ENCODE measurements at places on chromosomes 12 and 14.

GRCh38 chr14:26522967-26523366 is 74.9 kb downstream of the NOVA1 start:
- no peak for DNase-seq

DNA sequence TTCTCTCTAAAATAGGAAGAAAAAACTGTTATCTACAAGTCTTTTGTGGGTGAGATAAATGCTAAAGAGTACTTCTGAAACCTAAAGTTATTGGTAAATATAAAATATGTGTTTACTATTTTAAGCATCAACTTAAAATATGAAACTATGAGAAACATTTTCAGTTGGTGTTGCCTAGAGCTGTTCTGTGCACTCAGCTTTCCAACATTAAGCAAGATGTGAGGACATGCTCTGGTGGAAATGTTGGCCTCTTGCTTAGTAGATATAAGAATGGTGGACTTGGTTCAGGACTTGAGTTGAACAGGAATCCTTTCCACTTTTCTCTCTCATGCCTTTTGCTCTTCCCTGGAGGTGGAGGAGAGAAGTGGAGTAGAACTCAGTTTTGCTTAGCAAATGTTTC is 164.1 kb upstream of the PELI2 start:
- DNase-seq = no peak

GRCh38 chr12:66971816-66972215 is 292.9 kb upstream of the GRIP1 start:
- DNase-seq = no peak

GRCh38 chr14:33773205-33774030 is 177.5 kb downstream of the EGLN3 start:
- no peak for DNase-seq

GRCh38 chr14:54226103-54226502 is 170.7 kb upstream of the CDKN3 start:
- DNase-seq = no peak

- no peak for DNase-seq
These were observed 41.9 kb downstream of the TTC8 start for GRCh38 chr14:88866305-88866704.

DNA sequence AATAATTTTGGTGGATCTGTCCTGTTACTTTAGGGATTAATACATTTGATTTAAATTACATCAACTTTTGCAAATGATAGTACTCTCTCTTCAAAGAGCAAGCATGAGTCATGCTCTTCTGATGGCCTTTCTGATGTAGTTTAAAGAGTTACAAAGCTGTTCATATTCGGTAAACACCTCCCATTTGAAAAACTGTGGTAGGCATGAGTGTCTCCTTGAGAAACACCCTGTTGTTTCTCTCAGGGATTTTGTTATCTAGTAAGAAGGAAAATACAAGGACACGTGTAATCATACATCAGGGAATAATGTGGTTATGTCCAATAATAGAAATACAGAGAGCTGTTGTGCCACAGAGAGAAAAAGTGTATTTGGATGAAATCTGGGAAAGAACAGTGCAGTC is 53.3 kb upstream of the E2F7 start:
- no peak for DNase-seq

DNA sequence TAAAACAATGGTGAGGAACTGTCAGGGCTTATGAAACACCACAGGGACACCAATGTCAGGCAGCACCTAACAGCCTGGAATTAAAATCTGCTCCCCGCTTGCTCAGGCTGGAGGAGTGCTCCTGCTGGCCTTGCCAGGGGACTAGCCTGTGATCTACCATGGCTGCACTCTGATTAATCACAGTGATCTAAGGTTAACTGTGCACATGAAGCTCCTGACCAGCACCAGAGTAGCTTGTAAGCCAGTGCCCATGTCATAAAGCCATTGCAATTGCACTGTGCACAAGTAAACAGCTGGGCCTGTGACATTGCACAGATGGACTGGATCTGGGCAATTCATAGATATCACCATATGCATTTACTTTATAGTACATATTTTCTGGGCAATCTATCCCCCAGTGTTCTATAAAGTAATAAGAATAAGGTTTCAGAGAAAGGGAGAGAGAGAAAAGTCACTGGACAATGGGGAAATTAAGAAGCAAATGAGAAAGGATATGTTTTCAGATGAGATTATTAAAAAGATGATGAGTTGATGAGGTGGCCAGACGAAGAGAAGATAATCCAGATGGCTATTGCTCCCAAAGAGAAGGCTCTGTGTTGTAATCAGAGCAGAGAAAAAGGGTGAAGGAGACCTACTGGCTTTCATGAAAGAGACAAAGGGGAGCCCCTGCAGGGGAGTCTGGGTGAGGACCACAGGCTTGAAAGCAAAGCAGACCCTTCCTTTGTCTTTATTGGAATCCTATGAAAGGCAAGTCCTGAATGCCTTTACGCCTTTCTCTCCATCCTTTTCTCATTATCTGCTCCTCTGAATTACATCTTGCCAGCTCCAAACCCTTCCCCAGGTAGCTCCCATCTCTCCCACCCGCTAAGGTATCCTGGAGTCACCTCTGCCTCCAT is 145.8 kb downstream of the SLC38A6 start:
- DNase-seq = no peak

DNA sequence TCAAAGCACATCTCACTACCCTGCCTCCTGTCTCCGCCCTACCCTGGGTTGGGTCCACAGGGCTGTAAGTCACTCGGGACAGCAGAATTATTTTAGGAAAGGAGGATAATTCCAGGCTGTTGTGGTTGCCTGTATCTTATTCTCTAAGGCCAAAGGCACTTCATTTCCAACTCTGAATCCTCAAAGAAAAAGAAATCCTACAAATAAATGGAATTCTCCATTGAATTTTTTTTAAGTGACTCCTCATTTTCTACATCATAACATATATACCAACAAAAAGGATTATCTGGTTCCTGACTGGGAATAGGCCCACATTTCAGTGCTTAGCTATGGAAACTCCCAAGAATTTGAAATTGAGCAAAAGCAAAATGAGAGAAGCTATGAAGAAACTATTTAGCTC is 186.4 kb downstream of the ITPR2 start:
- DNase-seq = no peak

DNA sequence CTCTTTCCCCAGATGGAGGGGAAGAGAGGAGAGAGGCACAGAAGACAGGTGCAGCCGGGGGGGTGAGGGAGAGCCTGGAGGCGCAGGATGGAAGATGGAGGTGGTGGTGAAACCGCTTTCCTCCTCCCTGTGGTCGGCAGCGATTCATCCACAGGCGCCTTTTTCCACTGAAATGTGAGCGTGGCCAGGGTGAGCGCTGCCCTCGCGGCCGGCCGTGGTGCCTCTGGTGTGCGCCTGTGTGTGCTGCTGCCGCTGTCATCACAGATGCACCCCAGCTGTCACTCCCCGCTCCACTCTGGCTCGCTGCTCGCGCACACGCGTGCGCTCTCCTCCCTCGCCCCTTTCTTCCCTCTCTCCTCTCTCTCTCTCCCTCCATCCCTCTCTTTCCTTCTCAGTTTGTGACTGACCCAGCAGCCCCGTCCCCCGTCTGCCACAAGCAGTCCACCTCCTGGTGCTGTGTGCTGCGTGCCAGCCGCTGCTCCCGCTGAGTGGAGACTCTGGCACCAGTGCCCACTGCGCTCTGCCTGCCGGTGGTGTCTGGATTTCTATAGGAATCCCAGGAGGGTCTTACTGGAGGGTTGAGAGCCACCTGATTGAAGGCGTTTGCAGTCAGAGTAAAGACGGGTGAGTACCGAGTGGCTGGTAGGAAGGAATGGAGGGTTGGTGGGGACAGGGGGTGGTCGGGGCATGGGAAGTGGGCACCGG is at the start of gene LRTM2:
LRTM2 (plus strand) TSS at position 375 of the 705 bp plus-strand sequence. CDS start 7,584 bp downstream, outside the sequence.
- no peak for DNase-seq

- DNase-seq = no peak
These were observed 224.3 kb downstream of the SLC41A2 start for GRCh38 chr12:104733717-104734175.

GRCh38 chr14:91100102-91100501 is 13.8 kb upstream of the DGLUCY start:
- DNase-seq = no peak

GRCh38 chr12:52949413-52950331 is 754 bp downstream of the KRT18 start:
- no peak for DNase-seq

DNA sequence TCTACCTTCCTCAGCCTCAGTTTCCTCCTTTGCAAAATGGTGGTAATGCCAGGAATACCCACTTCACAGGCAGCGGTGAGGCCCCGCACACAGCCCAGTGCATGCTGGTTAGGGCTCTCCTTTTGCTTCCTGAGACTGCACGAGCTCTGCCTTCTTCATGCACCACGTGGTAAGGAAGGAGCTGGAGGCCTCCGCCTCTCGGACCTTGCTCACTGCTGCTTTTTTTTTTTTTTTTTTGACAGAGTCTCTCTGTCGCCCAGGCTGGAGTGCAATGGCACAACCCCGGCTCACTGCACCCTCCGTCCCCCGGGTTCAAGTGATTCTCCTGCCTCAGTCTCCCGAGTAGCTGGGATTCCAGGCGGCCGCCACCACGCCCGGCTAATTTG is 18.1 kb downstream of the TAMALIN start:
- no peak for DNase-seq

GRCh38 chr12:2179058-2179457 is 126.3 kb downstream of the CACNA1C start:
- DNase-seq = no peak

DNA sequence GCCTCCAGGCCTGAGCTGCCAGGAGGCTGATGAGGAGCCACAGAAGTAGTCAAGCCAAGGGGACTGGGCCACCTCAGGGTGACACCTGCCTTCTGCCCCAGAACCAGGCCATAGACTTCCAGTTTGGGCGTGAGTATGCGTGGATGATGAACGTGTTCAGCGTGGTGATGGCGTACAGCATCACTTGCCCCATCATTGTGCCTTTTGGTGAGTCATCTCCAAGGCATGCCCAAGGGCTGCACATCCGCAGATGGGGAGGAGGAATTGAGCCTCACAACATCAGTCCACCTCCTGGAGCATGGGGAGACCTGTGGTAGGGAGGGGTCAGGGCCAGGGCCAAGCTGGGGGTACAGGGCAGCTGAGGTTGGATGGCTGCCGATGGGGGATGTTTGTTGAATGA is 22.3 kb downstream of the NGB start:
- no peak for DNase-seq

DNA sequence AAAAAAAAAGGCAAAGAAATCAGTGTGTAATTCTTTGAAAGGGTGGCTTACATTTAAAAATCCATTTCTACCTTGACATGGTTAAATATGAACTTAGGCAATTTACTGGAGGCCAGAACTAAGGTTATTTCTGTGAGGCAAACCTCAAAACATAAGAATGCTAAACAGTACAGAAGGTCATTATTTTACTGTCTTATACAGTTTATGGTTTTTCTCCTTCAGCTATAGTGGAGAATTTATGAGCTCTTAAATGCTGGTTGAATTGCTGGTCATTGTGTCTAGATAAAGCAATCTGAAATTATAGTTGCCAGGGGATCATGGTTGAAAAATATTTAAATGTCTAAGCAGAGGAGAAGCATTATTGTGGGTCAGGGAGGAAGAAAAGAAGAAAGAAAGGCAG is 70.5 kb downstream of the TRIM9 start:
- no peak for DNase-seq

DNA sequence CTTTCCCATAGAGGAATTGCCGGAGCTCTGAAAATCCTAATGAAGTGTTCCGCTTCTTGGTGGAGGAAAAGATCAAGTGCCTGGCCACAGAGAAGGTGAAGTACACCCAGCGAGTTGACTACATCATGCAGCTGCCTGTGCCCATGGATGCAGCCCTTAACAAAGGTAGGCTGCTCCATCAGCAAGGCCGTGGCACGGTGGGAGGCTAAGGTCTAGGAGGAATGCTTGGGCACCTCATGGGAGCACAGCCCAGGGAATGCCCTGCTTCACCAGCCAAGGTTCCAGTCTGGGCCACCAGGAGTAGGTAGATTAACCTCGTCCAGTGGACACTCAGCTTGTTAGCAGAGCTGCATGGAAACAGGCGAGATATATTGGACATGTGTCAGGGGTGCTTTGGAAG is 6.4 kb upstream of the TPI1 start:
- no peak for DNase-seq

GRCh38 chr12:51884676-51885229 is 3.1 kb upstream of the ANKRD33 start:
- no peak for DNase-seq

DNA sequence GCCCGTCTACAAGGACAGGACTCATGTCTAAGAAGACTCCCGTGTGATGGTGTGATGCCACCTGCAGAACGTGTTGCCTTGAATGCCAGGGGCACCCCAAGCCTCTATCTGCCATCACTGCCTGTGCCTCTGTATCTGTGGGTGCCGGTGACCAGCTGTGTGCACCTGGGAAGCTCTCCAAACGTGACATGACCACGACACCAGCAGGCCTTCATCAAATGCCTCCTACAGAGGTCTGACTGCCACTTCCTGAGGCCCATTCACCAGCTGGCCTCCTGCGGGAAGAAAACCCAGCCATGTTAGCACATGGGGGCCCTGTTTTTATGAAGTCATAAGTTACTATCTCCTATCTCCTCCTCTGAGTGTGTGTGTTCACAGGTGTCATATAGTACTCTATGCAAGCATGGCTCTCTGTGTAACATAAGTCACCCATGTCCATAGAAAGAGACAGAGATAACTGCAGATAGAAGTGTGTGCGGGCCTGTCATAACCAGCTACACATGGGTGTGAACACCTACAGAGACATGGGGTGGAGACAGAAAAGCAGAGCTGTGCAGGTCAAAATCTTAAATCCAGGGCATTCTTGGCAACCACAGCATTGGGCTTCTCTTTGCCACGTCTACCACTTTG is 18.3 kb upstream of the SERPINA4 start:
- no peak for DNase-seq

DNA sequence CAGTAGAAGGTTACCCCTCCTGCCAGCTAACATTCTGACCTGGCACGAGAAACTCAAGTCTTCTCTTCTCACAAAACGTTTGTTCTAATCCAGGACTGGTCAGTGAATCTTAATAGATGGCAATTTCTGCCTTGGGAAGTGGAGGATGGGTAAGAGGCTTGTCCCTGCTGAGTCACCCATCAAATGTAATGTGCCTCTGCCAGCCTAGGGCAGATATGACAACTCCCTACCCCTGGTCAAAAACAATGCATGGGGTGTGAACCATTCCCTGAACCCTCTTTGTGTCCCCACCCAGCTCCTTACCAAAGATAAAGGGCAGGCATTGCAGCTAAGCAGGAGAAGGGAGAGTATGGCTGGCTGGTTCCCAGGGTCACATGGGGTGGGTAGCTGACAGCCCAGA is 1052.9 kb downstream of the GALC start:
- no peak for DNase-seq

GRCh38 chr12:108633081-108633533 is 587 bp downstream of the SELPLG start:
- no peak for DNase-seq

DNA sequence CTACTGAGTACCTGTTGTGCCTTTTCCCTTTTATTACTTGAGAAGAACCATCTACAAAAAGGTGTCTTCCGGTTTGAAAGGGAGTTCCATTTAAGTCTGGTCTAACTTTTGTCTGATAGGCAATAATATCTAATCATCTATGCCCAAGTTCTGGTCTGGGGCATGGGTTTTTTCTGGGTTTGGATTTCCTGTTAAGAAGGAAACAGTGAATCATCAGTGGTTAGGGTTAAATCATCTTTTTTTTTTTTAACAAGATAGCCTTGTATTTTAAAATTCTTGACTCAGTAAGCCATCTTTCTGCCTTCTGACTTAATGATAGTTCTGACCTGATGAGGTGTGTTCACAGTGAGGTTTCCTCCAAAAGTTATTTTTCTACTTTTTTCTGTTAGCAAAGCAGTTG is 29.3 kb upstream of the CPNE8 start:
- no peak for DNase-seq

All from stimulated activated CD4-positive, alpha-beta T cell treated with anti-CD3 and anti-CD28 coated beads, Interleukin-2, amount 100 ng/mL, for 4 hours (primary cell).